DMS79 treated with DMSO at 0.1 percent for 48 hours (cell line): ENCODE measurements at places on chromosomes 7 and 10.

DNA sequence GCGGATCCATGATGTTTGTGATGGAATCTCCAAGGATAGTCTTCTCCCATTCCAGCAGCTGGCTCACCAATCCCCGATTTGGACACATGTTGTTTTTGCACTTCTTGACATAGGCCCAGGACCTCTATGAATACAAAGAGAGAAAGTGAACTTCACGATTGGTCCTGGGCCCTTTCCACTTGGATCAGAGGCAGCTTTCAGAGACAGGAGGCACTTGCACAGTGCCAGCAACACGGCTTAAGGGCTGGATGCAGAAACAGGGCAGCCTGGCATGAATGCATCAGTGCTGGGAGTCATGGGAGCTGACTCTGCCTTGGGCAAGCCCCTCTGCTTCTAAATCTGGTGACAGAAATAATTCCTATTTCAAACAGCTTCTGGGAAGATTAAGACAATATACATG is 2.1 kb upstream of the TMEM120A start:
- no peak for DNase-seq

DNA sequence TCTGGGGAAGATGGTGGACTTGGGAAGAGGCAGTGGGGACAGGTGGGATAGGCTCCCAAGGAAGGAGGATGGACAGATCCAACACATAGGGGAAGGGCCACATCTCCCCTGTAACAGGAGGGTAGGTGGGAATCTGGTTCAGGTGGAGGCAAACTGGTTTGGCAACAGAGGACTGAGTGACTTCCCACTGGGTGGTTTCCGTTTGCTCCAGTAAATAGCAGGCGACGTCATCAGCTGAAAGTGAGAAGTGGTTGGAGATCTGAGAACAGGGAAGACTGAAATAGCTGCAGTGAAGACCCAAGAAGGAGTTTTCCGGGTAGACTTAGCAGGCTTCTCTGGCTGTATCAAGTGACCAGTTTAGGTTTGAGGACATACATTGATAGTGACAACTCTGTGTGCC is 504.4 kb downstream of the GALNT17 start:
- no peak for DNase-seq

- no peak for DNase-seq
Measured at GRCh38 chr10:8726084-8726778, 671.7 kb downstream of the GATA3 start.

GRCh38 chr10:86711513-86712316 is 43.4 kb downstream of the LDB3 start:
- peak; percentile 26 for DNase-seq

DNA sequence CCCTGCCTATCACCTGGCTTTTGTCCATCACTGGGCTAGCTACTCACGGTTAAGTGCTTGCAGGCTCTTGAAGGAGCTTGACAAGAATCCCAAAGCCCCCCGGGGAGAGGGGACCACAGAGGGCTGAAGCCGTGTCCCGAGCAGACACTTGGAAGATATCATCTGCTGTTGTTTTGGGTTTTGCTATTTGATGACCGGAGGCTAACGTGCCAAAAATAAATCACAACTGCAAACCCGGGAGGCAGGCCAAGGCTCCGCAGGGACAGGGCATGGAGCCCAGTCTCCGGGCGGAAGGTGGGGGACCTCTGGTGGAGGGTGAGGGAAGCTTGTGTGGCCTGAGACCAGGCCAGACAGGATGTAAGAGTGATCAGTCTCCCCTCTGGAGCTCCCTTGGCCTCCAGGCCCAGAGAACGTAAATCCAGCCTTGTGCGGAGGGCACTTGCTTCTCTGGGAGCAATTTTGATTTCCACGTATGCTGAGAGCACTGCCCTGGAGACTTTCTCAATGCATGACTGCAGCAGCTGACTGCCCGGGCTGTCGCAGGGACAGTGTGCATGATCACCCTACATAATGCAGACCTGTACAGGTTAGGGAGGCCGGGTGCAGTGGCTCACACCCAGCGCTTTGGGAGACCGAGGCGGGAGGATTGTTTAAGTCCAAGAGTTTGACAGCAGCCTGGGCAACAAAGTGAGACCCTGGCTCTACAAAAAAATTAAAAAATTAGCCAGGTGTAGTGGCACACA is at the start of gene PHKG1:
TSS of gene PHKG1 (minus strand) at position 164 of the 743 bp plus-strand sequence. CDS start 4,011 bp downstream, outside the sequence.
- peak; percentile 77 for DNase-seq

DNA sequence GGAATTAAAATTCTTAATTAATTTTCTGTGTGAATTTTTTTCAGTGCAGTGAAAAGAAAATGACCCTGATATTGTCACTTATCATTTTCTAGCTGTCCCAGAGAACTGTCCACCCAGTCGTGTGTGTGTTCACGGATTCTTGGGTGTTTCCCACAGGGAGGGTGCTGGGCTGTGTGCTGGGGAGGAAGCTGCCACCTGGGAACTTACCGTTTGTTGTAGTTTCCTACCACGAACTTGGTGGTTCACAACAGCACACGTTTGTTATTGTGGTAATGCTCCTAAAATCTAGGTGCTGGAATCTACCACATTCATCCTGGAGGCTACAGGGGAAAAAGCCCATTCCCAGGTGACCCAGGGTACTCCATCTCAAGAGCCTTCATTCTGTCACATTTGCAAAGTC is 276.1 kb downstream of the GLRX3 start:
- DNase-seq = peak; percentile 9
